ENCODE measurements at places on chromosomes 5 and 9. TPM values are rescaled to one million over a fixed set of nuclear protein-coding genes. Genes with fewer than 3 reads are reported as not detected.

DNA sequence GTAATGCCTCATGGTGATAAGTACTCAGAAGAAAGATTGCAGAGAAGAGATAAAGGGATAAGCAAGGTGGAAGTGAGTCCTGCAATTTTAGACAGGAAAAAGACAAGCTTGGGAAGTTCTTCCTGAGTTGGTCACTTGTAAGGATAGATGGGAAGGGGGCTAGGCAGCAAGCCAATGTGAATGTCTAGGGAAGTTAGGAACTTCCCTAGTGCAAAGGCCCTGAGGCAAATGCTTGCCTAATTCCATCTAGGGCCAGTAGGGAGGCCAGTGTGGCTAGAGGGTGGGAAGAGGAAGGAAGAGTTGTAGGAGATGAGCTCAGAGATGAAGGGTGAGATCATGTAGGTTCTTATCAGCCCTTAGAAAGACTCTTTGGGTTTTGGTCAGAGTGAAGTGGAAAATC, 206.6 kb downstream of the MAT2B start:
- no peak for DNase-seq

DNA sequence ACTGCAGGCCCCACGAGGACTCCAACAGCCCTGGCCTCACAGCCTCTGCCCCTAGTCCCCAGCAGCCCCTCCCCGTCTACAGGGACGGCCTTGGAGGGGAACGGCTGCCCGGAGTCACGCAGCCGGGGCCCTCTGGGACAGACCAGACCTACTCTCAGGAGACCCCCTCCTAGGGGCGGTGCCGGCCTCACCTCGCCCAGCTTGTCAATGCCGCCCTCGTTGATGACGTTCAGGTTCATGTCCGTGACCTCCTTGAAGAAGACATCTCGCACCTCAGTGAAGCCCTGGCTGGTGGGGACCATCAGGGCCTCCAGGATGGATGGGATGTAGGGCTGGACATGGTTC, 58.6 kb downstream of the LRSAM1 start:
- DNase-seq: no peak

DNA sequence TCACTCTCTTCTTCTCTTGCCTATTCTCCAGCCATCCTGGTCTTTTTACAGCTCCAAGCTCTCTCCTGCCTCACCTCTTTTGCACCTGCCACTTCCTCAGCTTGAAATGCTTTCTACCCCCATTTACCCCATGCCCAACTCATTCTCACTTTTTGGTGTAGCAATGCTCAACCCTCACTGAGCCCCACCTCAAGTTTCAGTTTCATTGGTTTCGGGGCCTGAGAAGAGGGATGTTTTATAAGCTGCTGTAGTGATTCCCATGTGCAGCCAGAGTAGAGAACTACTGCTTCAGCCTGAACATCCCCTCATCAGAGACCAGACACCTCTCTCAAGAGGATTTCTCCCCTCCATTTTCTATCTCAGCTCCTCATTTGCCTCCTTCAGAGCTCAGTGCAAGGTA, 45.2 kb upstream of the FYB1 start:
- DNase-seq: no peak

DNA sequence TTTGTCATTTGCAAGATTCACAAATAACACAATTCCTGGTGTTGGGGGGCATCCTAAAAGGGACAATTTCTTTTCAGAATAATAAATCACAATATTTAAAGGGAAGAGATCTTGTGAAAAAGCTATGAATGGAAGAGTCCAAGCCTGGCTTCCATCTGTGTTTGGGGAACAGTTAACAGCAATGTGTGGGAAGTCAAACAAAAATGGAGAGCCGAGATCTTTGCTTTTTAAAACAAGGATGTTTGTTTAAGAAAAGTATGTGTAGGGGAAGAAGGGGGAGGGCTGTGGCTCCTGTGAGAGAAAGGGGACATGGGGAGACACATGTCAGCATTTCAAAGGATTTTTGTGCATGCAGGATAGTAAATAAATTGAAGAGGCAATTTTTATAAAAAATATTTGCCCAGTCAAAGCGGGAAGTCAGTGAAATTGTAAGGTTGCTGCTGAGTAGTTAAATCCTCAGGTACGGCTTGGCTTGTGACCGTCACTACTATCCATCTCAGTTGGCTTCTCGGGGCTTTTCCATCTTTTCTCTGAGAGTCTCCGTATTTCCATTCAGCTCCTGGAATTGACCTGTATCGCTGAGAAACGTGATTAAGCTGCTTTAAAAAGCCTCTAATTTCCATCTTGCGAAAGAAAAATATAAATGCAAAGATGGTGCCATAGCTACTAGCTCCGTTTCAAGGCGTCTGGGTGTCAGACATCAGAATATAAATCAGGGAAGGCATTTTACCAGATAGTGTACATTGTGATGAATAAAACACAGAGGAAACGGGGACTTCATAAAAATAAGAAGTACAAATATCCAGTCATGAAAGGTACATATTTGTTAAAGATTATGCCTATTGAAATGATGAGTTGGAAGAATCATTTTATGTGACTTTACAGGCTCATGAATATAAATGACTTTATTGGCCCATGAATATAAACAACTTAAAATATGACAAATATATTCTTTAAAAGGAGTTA, 52.9 kb upstream of the VCAN start:
- no peak for DNase-seq

- no peak for DNase-seq
Measured at GRCh38 chr9:127987103-127987614, 6.4 kb upstream of the EEIG1 start.

- no peak for DNase-seq
Measured at GRCh38 chr9:133621725-133622267, 12.6 kb upstream of the FAM163B start.

- no peak for DNase-seq
Measured at GRCh38 chr9:27280860-27281259, 16.1 kb downstream of the EQTN start.

DNA sequence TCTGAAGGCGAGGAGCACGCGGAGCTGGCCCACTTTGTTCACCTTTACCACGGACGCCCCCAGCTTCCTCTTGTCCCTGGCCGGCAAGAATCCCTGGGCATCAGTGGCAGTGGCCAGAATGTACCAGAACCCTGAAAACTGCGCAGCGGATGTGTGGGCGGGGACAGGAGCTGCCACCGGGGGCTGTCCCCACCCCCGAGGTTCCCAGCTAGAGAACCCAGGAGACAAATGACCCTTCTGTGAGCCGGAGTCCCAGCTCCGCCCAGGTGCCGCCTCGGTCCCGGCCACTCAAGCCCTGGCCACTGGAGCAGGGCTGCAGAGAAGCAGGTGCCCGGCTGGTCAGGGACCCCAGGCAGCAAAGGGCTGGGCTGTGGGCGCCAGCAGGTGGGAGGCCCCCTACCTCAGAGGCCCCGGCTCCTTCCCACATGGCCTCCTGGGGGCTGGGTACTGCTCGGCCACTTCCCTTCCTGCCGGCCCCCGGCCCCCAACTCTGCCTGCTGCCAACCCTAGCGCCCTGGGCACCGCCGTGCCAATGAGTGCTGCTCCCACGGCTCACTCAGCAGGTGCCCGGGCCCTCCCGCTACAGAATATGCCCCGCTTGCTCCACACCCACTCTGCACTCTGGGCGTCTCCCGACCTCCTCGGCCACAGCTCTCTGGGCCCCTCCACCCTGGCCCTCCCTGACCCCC, 713 bp downstream of the LCN10 start:
- no peak for DNase-seq

DNA sequence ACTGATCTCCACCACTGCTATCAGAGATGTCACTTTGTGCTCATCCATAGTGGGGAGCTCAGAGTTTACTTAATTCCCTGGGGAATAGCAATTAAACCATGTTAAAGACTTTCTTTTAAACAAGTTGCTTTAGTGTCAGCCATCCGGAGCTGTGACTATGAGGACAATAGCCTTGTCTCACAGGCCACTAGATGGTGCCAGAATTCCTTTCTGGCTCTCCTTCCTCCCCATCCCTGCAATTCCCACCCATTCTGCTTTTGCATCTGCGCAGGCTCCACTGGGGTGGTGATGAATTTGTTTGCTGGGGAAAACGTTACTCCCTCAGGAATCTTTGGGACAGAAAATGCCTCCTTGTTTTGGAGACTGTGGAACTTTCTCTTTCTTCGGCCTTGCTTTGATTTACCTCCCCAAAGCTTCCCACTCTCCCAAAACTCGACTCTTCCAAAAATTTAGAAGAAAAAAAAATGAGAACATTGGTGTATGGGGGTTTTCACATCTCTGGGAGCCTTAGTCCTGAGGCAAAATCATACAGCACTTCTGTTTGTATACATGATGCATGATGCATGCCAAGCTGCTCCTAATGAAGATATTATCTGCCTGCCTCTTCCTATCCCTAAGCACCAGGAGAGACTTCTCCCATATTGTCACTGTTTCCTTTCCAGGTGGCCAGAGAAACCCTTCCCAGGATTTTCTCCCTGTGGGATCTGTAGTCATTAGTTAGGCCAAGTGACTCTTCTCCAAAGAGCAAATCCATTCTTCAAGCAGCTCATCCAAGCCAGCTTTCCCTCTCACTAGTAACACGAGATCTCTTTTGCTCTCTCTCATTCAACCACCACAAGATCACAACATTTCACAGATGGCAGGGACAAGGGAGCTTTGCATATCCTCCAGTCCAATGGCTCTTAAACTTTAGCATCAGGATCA, 466.1 kb downstream of the TLR4 start:
- DNase-seq: peak; percentile 31

DNA sequence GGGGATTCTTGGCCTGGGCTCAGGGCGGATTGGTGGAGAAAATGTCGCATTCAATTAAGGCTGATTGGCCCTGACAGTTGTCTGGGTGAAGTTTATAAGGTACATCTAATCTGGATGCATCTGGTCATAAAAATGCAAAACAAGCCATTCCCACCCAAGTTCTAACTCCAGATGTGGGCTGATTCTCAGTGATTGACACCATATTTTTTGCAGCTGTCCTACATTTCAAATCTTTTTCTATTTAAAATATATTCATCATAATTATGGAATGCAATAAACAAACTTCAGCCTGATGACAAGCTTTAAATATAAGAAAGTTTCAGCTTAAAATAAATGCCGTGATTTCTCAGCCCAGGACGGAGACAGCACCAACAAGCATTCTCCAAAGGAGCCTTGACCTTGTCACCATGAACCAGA, 146.4 kb upstream of the SMIM23 start:
- no peak for DNase-seq

DNA sequence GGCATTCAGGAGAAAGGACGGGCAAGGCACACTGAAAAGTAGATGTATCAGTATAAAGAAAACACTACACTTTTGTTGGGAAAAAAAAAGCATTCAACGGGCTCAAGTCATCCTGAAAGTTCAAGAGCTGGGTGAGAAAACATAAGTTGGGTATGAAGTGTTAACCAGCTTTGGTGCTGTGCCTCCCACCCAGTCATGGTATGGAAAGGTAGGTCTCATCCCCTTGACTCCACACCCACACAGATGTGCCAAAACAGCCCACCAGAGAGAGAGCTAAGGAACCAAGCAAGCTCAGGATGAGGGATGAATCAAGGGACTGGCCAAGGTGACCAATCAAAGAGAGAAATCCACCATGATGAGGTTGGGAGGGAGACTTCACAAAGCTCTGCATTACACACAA, 54.7 kb downstream of the ESM1 start:
- no peak for DNase-seq

DNA sequence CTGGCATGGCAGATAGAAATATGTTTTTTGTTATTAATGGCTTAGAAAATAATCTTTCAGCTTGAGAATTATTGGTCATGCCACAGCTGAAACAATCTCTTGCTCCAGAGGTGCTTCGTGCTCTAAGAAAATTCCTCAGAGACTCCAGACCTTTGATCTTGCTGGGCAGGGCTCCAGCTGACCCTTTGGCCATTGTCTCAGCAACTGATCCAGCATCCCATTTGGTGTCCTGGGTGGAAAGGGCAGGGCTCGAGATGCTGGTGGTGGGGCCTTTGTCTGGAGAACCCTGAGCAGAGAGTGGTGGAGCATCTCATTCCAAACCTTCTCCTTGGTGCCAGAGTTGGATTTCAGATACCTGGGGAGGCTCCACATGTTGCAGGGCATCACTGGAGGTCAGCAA, 43.2 kb upstream of the PIK3R1 start:
- DNase-seq: no peak

GRCh38 chr5:141182248-141182647, at the start of gene PCDHB16:
Gene PCDHB16 (plus strand): TSS chr5:141182387. CDS start chr5:141182560, 173 bp downstream.
- DNase-seq: no peak

GRCh38 chr5:177178733-177179304, 45.2 kb downstream of the NSD1 start:
- DNase-seq: no peak

GRCh38 chr5:1975898-1976765, 93.4 kb upstream of the IRX4 start:
- DNase-seq: no peak

DNA sequence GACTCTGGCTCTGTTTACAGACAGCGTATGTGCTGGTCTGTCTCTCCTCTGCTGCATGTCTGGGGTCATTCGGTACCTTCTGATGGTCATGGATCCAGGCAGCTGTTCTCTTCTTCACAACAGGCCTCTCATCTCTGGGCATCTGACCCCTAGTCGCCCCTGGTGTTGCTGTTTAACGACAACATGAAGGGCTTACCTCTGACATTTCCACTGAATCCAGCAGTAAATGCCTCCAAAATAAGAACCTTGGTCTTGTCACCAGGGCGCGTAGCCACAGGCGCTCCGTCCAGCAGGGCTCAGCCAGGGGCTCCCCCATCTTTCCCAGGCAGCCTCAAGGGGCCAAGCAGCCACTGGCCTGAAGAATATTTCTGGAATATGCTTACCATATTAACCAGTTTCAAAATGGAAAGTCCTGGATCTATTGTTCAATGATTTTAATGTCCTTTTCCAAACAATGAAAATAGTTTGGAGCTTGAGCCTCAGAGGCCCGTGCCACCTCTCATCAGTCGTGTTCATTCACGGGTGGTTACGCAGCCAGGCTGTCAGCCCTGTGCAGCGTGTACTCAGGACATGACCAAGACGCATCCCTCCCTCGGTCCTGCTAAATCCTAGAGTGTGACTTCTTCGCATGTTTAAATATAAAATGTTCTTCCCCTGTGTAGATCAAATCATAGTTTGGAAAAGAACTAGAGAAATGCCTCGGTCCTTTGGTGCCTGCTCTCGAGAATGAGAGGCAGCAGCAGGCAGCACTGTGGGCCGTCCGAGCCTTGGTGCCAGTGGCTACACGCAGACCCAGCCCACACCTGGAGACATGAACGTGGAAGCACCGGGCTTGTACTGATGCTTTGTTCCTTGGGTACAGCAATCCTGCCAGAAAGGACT, 30.1 kb upstream of the LRRC14B start:
- DNase-seq: no peak

GPX8 gene
- total RNA-seq: 38.8 TPM

ADGRD2 gene
- not detected for total RNA-seq

HMMR gene
- 13.3 TPM for total RNA-seq

SLC34A3 gene
- 0.27 TPM for total RNA-seq

SPINK5 gene
- 19.7 TPM for total RNA-seq

RANBP17 gene
- 32.8 TPM for total RNA-seq

PCDHGA7 gene
- 0.41 TPM for total RNA-seq

LECT2 gene
- total RNA-seq: not detected

UNC5A gene
- 2.8 TPM for total RNA-seq

Data from progenitor cell of endocrine pancreas (in vitro differentiated cells).